ENCODE measurements at places on chromosomes 4 and X.

- DNase-seq: no peak
These were observed 135.1 kb downstream of the RAPGEF2 start for GRCh38 chr4:159237975-159238374.

DNA sequence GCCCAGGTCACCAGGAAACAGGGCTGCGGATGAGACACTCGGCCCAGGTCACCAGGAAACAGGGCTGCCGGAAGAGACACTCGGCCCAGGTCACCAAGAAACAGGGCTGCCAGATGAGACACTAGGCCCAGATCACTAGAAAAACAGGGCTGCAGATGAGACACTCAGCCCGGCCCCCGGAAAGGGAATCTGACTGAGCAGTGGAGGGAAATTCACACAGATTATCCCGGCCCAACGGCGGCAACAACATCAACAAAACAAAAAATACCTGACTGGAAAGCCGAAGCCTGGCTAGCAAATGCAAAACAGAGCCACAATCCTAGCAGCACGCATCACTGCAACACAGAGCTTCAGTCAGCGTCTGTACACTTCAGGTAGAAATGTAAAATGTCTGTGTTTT is 20.7 kb downstream of the AFAP1 start:
- DNase-seq: no peak

- DNase-seq: no peak
These were observed 59.7 kb upstream of the PGRMC2 start for GRCh38 chr4:128347175-128347868.

GRCh38 chr4:1218634-1219565 is 30.0 kb downstream of the CTBP1 start:
- no peak for DNase-seq

GRCh38 chrX:131649741-131650140 is 105.9 kb downstream of the OR13H1 start:
- DNase-seq: no peak

DNA sequence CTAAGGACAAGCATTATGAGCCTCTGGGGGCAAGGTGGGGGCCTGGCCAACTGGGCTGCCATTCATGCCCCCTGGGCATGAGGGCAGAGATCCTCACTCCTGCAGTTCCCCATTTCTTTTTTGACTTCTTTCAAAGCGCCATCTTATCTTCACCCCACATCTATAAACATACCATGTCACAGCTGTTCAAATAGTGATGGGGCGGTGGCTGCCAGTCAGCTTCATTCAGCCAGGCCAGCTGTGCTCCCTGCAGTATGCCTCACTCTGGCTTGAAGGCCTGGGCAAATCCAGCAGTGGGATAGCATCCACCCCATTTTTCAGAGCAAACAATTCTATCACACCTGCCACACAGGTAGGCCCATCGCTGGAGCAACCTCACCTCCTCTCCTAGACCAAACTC is 85.5 kb downstream of the NHSL2 start:
- DNase-seq: no peak

DNA sequence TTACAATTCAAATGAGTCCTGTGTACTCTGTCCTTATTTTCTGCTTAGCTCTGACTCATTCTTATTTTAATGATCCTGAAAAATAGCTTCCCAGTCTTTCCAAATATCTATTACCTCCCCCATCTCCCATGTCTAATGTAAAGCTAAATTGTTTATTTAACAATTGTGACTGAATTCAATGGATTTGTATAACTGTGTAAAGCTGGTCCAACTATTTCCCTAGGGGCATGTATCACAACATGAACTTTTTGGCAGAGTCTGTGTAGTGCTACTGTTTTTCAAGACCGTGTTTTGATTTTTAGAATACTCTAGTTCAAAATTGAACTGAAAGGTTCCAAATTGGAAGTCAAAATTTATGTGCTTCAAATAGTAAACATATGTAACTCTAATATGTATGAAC is 67.8 kb downstream of the SPCS3 start:
- DNase-seq: no peak

DNA sequence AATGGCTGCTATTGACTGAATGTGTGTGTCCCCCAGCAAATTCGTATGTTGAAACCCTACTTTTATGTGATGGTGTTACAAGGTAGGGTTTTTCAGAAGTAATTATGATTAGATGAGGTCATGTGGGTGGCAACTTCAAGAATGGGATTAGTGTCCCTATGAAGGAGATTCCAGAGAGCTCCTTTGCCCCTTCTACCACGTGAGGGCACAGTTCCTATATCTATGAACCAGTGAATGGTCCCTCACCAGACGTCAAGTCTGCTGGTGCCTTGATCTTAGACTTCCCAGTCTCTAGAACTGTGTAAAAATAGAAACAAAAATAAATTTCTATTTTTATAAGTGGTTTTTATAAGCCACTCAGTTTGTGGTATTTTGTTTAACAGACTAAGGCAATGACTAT is 1137.6 kb upstream of the IGFBP7 start:
- DNase-seq: no peak

DNA sequence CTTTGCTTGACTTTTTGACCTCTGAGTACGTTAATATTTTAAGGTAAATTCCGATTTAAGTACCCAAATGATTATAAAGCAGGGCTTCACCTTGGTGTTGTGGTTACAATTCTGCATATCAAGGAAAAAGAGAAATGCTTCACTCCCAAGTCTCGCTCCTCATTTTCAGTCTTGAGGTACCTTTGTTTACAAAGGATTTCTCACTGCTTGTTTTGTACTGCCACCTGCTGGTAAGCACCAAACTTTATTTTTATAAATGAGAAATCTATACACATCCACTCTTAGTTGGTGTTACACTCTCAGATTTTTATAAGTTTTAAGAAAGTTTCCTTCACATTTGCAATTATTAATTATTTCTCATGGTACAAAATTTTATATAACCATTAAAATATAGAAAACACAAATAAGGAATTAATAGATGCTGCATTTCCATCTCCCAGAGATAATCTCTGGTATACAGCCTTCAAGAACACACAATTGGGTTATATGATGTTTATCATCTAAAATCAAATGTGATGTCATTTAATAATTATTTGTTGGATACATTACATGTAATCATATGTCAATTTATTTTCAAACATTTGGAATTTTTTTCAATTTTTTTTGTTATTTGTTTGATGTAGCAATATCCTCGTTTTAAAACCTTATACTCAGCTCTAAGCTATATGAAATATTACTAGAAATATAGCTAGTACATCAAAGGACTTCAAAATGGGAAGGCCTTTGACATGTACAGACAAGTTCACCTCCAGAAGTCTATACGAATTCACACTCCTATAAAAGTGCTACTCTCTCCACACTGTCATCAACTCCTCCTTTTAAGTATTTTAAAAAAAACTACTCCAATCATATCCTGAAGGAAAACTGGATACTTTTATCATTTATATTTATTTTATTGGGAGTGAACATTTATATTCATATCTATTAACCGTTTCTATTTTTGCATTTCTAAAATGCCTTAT is 179.9 kb downstream of the KCNIP4 start:
- no peak for DNase-seq

DNA sequence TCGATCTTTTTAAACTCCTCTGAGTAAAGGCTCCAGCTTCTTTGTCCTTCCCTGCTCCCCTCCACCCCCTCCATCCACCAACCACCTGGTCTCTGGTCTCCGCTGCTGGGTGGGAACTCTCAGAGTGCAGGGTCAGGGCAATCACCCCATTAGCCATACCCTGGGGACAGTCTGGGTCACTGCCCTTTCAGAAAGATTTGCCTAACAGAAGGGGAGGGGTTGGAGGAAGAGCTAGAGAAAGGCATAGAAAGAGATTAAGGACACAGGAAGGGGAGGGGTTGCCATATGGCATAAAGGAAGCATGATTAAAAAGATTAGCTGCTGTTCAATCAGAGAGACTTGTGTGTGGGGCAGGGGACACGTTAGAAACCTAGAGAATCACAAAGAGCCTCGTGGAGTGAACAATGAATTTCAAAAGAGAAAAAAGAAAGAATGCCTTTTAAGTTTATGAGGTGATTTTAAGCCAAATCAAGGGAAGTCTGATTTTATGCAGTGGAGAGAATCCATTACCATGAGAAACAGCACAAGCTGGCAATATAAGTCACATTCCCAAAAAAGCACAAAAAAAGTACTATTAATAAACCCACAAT is 115.5 kb upstream of the ACSL4 start:
- peak; percentile 78 for DNase-seq

DNA sequence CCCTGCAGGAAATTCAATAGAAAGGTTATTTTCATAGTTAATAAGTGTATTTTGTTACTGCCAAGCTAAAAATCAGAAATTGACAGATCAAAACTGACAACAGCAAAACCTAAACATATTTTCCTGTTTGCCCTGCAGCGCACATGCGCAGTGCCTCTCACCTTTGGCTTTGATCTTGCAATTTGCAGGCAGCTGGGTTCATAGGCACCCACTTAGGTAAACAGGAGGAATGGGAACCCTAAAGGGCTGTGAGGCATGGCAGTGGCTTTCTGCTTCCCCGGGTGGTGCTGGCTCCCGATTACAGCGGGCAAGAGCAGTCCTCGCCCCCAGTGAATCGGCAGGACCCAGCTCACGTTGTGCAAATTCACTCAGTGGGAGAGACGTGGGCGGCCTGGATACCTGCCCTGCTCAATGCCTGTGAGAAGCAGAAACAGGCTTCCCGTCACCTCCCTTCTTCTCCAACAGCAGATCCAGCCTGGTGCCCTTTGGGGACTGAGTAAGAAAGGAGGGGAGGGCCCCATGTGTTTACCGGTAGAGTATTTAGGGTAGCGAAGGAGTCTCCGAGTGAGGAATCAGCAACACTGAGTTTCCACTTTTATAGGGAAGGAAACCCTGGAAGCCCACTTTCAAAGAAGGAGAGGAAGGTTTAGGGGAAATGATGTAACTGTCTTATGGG is 25.7 kb downstream of the CCKAR start:
- DNase-seq: no peak

GRCh38 chrX:39814391-39814790 is 283.4 kb downstream of the BCOR start:
- DNase-seq: no peak

DNA sequence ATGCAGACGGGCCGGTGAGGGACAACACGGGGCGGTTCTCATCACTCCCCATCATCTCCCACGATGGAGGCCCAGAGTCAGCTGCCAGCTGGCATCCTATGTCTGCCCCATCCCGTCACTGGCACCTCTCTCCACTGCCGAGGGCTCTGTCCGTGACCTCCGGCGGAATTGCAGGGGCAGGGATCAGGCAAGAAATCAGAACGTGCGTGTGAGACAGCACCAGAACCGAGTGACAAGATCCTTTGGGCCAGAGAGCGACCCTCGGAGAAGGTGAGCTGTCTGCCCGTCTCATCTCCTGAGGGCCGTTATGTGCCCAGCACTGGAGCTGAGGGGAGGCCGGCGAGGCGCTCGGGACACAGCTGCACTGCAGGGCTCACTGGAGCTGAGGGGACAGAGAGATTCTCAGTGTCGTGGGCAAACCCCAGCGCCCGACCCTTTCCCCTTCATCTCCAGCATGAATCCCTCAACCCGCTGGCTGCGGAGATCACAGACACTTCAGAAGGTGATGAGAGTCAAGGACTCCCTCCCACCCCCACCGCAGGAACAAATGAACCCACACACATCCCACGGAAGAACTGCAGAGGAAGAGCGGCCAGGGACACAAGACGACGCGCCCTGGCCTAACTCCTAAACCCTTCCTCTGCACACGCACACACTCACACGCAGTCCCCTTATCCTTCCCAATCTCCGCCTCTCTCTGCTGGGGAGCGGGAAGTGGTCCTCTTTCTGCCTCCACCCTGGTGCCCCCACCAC is 128.7 kb downstream of the AFAP1 start:
- no peak for DNase-seq

DNA sequence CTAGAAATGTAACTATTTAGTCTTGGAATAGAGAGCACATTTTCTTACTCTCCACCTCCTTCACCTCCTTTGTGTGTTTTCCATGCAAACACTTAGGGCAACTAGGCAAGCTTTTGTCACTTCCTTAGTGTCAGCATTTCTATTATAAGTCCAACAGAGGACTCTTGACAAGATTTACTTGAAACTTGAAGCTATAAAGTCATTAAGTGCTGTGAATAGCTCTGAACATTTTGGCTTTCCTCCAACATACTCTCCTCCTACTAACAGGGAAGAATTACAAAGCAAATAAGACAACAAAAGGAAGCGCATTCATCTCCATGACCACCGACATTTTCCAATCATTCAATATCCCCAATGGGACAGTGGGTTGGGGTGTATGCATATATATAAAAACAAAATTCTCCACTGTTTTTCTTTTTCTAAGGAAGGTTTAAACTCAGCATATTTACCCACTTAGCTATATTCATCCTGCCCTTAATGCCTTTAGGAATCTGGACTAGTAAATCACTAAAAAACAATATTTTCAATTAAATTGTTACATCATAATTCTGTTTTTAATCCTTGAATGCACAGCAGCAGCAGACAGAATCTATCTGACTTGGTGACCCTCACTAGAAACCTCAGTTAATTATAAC is 264.6 kb downstream of the SNCA start:
- DNase-seq: no peak

DNA sequence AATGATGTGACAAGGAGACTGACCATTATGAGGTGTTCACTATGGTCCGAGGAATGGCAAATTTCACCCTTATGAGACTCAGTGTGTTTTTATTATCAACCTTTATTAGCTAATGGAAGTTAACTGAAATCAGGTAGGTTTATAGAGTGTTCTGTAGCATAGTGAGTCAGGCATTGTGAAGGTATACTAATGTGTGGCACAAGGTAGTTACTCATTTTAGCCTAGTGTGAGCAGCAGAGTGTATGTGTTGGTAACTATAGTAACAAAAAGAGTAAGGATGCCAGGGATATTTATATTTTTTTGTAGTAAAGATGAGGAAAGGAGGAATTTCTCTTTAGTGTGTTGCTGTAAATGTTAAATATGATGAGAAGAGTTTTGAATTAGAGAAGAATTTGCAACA is 12.0 kb downstream of the PDLIM5 start:
- DNase-seq: no peak

GRCh38 chr4:124727331-124727890 is 14.9 kb upstream of the ANKRD50 start:
- DNase-seq: no peak

- no peak for DNase-seq
These were observed 12.1 kb downstream of the LAMP2 start for GRCh38 chrX:120456973-120457372.

Data from ecto neural progenitor cell (in vitro differentiated cells).